A172 (cell line): ENCODE measurements at places on chromosomes 3 and 15. TPM values are rescaled to one million over a fixed set of nuclear protein-coding genes. Genes with fewer than 3 reads are reported as not detected.
A peak's percentile ranks its signal among the peaks of the same experiment; 100 is the strongest.

DNA sequence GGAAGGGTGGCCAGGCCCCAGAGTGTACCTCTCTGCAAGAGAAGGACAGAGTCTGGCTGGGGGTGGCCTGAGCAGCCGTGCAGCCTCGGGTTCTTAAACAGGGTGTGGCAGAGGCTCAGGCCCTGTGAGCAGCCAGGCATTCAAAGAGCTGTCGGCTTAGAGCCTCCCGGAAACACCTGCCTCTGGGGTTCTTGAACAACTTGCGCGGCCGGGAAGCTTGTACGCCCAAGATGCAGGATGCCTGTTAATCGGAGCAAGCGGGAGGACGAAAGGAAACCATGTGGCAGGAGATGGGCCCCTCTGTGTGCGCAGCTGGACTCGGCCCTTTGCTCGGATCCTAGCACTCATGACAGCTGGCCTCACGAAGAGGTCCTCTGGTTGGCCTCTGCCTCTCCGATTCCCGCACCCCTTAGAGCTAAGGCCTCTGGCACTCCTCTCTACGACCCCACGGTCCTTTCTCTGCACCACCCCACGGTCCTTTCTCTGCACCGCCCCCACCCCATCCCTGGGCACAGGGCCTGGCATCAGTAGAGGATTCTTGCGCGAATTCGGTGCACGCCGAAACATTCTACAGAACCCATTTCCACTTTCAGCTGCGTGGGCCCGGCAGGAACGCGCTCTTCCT, 23.9 kb upstream of the TXNRD3 start:
- no peak for DNase-seq

DNA sequence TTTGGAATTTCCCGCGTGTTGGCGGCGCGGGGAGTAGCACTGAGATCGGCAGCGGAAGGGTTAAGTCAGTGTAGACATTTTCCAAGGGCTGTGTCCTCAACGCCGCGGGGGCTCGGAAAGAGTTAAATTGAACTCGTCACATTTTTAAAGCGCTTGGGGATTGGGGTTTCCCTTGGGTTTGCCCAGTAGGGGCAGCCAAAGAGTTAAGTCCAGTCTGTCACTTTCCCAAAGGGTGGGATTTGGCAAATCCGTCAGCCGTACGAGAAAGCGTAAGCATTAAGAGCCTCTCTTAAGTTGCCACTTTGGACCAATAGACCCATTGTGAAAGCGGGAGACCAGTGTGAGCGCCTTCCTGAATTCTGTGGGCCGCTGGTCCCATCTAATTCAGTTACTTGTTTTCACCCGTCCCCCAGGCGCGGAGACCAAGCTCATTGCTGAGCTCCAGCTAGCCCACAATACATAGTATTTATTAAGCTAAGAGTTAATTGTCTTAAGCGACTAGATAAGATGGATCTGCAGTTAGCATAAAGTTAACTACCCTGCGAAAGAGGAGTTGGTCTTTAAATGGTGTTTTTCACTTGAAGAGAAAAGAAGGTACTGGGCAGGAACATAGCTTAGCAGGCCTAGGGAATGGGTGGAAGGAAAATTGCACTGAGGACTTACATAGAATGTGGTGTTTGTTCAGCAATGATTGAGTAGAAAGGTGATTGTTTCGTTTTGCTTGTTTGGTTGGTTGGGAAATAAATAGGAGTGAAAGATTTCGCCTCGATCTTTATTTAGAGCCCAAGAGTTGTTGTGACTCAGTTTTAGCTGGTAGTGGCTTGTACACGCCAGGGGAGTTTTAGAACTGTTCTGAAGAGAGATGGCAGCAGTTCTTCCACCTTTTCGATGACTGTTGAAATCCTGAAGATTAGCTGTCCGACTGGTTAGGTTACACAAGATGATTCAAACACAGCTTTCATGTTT, 932 bp downstream of the ARL8B start:
- DNase-seq, result peak; percentile 29

CASR gene
- total RNA-seq, result not detected in 2 replicates

DNA sequence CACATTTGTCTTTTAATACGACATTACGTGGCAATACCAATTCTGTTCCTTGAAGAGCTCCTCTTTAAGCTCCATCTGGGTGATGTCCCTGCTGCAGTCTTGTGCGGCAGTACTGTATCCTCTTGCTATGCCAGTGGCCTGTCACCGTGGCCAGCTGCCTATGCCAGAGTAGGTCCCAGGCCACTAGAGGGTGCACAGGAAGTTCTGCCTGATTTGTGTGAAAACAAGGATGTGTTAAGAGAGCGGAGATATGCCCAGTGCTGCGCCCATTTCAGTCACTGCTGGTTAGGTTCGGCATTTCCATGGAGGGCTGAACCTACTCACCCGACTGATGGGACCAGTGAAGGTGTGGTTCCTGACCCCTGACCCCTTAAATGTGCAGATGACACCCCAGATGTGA, 25.2 kb downstream of the NIPA1 start:
- DNase-seq, result peak; percentile 8

DNA sequence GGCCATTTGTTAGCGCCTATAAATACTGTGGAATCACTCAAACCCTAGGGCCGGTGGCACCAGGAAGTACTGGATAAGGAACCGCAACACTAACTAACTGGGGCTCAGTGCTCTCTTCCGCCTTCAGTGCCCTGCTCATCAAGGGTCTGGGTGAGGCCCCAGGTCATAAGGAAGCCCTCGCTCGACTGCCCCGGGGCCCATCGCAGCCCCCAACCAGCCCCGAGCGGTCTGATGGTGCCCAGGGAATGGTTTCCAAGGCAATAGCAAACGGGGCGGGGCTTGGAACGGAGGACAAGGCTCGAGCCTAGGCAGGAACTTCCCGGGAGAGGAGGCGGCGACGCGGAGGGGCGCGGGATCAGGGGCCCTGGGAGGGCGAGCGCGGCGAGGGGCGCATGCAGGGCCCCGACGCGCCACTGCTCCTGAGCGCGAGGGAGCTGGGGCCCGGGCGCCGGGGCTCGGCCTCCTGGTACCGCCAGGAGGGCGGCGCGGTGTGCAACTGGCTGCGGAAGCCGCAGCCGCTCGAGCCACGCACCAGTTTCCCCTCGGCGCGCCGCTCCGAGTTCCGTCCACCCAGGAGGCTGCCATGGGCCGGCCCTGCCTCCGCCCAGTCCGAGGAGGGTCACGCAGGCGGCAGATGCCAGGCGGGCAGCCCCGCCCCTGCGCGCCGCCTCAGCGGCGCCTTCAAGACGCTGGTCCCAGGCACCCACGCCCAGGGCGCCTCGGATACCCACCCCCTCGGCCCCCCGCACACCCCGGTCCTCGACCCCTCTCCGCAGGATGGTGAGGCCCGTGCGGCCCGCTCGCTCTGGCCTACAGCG, at the start of gene TTLL3:
Gene TTLL3 (plus strand): TSS at position 648 of the 818 bp plus-strand sequence. CDS start 400 bp downstream, outside the sequence.
- DNase-seq, result no peak

- peak; percentile 84 for DNase-seq
Observed at GRCh38 chr3:32947789-32948238, 3.6 kb upstream of the CCR4 start.

DNA sequence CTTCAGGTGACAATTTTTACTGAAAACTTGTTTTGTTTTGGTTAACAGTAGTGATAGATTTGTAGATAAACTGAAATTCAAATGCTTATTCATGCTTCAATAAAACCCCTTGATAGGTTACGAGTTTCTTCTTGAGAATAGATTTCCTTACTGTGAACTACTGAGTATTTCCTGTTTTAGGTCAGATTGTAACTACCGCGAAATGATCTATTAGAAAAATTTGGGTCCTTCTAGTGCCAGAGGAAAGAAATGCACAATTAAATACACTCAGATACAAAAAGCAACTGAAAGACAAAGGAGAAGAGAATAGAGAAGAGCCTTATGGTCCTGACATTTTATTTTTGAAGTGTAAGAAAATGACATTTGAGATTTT, 251.7 kb upstream of the TBL1XR1 start:
- no peak for DNase-seq

TM4SF18 gene
- 0.45 and 2.1 TPM in 2 replicates for total RNA-seq

FANCD2 gene
- 36.1 and 41.3 TPM in 2 replicates for total RNA-seq

PIK3CA gene
- 18.9 and 23.1 TPM in 2 replicates for total RNA-seq

DNA sequence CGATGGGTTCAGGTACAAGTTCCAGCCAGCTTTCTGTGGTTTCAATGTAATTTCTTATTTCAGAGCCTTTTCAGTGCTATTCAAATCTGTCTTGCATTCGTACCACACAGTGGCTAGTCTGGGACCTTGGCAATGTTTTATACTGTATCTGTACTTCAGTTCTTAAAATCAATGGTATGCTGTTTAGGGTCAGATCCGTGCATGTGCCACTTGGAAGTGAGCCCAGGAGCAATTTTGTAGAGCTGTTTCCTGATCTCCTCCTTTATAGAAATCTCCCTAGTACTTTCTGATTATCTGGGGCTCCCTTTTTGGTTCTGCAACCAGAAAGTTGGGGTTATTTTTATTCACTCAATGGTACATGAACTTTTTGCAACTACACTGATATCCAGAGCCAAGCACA, 59.5 kb upstream of the NDUFB4 start:
- DNase-seq, result no peak

PDE12 gene
- total RNA-seq, result 12.2 and 14.0 TPM in 2 replicates

DNA sequence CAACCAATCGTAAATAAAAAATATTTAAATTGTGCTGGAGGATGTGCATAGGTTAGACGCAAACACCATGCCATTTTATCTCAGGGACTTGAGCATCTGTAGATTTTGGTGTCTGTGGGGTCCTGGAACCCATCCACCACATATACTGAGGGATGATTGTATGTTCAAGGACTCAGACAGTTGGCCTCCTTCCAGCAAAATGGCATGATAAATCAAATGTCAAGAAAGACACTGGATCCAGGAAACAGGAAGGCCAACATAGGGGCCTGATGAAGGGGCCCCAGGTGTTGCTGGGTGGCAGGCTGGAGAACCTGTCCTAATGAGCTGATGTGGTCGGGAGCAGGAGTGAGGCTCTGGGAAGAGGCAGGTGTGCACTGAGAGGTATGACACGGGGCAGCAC, 289.5 kb downstream of the GABRG3 start:
- no peak for DNase-seq

DNA sequence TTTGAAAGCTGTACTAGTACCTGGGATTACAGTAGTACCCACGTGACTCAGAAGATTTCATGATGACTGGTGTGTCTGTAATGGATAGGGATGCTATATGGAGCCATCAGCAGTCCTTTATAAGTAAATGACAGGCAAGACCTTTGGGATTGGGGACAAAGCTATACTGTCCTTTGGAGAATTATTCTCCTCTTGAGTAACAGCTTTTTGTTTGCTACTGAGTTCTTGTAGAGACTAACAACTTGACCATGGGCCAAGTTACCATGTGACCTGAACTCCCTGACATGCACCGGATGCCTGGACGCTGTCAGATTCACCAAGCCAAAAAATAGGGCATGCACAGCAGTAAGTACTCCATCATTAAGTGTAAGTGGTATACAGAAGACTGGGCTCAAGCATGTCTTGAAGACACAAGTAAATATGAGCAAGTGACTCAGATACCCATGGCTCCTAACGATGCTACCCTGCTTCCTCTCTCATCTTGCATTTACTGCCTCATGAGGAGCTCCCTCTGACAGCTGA, 12.9 kb downstream of the SEC11A start:
- peak; percentile 2 for DNase-seq

DNA sequence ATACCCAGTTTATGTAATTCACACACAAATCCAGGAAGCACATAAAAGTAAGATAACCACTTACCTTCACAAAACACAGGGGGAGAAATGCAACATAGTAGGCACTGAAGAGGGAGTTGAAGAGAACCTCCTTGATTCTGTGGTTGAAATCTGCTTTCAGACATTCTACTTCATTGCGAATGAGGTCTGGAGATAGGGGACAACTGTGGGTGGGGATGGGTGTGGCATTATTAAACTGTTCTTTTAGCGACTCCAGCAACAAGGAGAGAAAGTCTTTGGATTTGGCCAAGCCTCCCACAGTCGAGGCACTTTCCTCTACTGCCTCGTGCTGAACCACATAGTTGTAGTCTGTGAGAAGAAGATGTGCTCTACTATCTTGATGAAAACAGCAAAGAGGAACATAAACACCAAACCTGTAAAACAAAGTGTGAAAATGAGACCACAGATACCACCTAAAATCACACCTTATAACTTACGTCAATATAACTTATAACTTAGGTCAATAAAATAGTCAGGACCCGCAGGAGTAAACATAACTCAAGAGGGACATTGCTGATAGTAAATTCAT, 25.6 kb downstream of the TMEM39A start:
- no peak for DNase-seq

DNA sequence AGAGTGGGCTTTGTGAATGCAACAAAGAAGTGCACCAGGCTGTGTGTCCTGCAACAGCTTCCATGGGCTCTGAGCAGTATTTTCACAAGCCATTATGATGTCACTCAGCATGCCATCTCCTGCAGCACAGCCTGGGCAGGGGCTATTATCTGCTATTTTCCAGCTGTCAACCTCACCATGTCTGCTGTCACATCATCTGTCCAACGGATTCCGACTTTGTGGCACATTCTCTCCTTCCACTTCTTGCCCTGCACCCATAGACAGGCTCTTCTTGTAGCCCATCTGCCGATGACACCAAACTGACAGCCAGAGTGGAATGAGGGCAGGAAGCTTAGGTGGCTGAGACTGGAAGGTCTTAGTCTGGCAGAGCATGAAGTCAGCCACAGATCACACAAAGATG, 691.9 kb downstream of the NTRK3 start:
- no peak for DNase-seq

NMB gene
- total RNA-seq, result 0.53 and 2.8 TPM in 2 replicates

LDHAL6B gene
- total RNA-seq, result not detected in 2 replicates

- DNase-seq, result no peak
Observed at GRCh38 chr3:133181392-133182150, 143.4 kb downstream of the TMEM108 start.

- peak; percentile 19 for DNase-seq
Observed at GRCh38 chr3:33791477-33792166, 6.8 kb upstream of the PDCD6IP start.
